ENCODE measurements at places on chromosomes 2 and 18.

GRCh38 chr2:20925265-20925889 lies 102.5 kb upstream of the LDAH start:
- DNase-seq: no peak

DNA sequence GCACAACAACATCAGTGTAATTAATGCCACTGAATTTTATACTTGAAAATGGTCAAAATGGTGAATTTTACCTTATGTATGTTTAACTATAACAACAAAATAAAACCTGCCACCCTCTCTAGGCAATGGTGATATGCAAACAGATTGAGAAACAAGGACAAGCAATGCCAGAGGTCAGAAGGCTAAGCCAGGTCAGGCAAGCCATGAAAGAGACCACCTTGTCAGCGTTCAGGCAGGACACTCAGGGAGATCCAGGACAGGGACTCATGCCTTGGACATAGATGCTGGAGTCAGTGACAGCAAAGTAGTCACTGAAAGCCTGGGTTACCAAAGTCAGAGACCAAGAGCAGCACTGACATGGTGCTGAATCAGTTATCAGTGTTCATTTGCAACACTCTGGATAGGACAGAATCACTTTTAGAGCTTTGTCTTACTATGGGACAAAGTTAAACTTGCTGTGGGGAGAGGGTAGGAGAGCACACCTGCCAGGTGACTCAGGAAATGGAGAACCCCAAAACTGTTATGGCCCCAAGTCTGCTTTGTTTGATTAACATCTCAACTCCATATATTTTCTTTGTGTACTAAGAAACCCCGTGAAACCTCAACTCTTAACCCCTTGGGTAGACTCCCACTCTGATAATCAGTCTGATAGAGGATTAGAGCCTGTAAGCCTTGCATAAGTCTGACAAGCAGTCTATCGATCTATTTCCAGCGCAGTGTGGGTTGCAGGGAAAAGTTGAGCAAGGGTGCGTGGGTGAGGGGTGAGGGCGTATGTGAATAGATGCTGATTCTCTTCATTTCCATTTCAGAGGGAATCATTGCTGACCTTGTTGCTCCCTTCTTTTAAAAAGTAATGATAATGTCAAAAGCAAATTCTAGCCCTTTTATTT lies 48.7 kb upstream of the ZNF385B start:
- no peak for DNase-seq

GRCh38 chr2:13818002-13818401 lies 814.5 kb upstream of the LRATD1 start:
- DNase-seq: no peak

- no peak for DNase-seq
These were observed 57.9 kb downstream of the TET3 start for GRCh38 chr2:74042606-74043005.

- no peak for DNase-seq
These were observed 127.5 kb upstream of the GAREM1 start for GRCh38 chr18:32598144-32598543.

GRCh38 chr18:76988031-76988826 lies 144.4 kb downstream of the MBP start:
- DNase-seq: no peak

Data from stimulated activated CD4-positive, alpha-beta T cell treated with anti-CD3 and anti-CD28 coated beads, Interleukin-12 subunit alpha, Interleukin-12 subunit beta, amount 100 ng/mL, for 4 hours (primary cell).